A549 treated with DMSO at 1 μM for 4 hours (cell line): ENCODE measurements at places on chromosomes 5 and 9. TPM values are rescaled to one million over a fixed set of nuclear protein-coding genes. Genes with fewer than 3 reads are reported as not detected.

FAF2 gene
- 49.5 to 54.6 TPM (median 53.4 TPM) in 5 replicates for total RNA-seq

GRXCR2 gene
- total RNA-seq, result not detected in 5 replicates

NR5A1 gene
- total RNA-seq, result 0.05 to 0.10 TPM (median 0.07 TPM) in 5 replicates

FBP2 gene
- total RNA-seq, result not detected in 5 replicates

C5orf58 gene
- total RNA-seq, result not detected in 5 replicates

SPINK6 gene
- total RNA-seq, result 0.32 to 0.76 TPM (median 0.48 TPM) in 5 replicates

SPATA31A3 gene
- total RNA-seq, result not detected in 5 replicates

SHISAL2B gene
- not detected in 5 replicates for total RNA-seq

TAF11L9 gene
- total RNA-seq, result not detected in 5 replicates

BSPRY gene
- 0.04 to 0.07 TPM (median 0.05 TPM) in 3 of 5 replicates, not detected in the others for total RNA-seq

ACOT12 gene
- total RNA-seq, result 0.06 TPM in 1 of 5 replicates, not detected in the others

SLC23A1 gene
- total RNA-seq, result 1.0 to 1.5 TPM (median 1.1 TPM) in 5 replicates

NEUROG1 gene
- not detected in 5 replicates for total RNA-seq

FYB1 gene
- 12.9 to 18.3 TPM (median 17.1 TPM) in 5 replicates for total RNA-seq

PCSK1 gene
- total RNA-seq, result 0.36 to 0.57 TPM (median 0.50 TPM) in 5 replicates

FRRS1L gene
- 0.15 to 0.76 TPM (median 0.20 TPM) in 5 replicates for total RNA-seq

PLPP7 gene
- 0.07 TPM in 1 of 5 replicates, not detected in the others for total RNA-seq

LAMC3 gene
- 1.1 to 2.8 TPM (median 2.0 TPM) in 5 replicates for total RNA-seq

TMEM215 gene
- total RNA-seq, result not detected in 5 replicates

FUT7 gene
- 0.12 TPM in 1 of 5 replicates, not detected in the others for total RNA-seq

HRH2 gene
- 0.49 to 0.89 TPM (median 0.79 TPM) in 5 replicates for total RNA-seq

ZDHHC12 gene
- total RNA-seq, result 66.4 to 91.1 TPM (median 77.5 TPM) in 5 replicates

SLC46A2 gene
- total RNA-seq, result not detected in 5 replicates

PRDM9 gene
- total RNA-seq, result not detected in 5 replicates

SLC4A9 gene
- not detected in 5 replicates for total RNA-seq

TMEFF1 gene
- 0.69 to 1.5 TPM (median 1.1 TPM) in 5 replicates for total RNA-seq

GLRA1 gene
- total RNA-seq, result not detected in 5 replicates

MEGF10 gene
- not detected in 5 replicates for total RNA-seq

SPAG8 gene
- total RNA-seq, result 0.24 to 0.70 TPM (median 0.46 TPM) in 4 of 5 replicates, not detected in the other

WNK2 gene
- 3.8 to 8.6 TPM (median 6.4 TPM) in 5 replicates for total RNA-seq

ADAMTS13 gene
- 0.49 to 0.82 TPM (median 0.52 TPM) in 5 replicates for total RNA-seq

SLC27A6 gene
- 0.03 TPM in 1 of 5 replicates, not detected in the others for total RNA-seq

ADRA1B gene
- 8.1 to 11.7 TPM (median 10.3 TPM) in 5 replicates for total RNA-seq

ZDHHC11 gene
- total RNA-seq, result 11.1 to 22.4 TPM (median 18.3 TPM) in 5 replicates

RC3H2 gene
- total RNA-seq, result 19.5 to 28.0 TPM (median 23.8 TPM) in 5 replicates

ZNF879 gene
- 0.39 to 0.85 TPM (median 0.62 TPM) in 5 replicates for total RNA-seq

RNF145 gene
- 131 to 164 TPM (median 139 TPM) in 5 replicates for total RNA-seq

LHX3 gene
- total RNA-seq, result 0.05 to 0.13 TPM (median 0.09 TPM) in 5 replicates

GAS1 gene
- 0.05 to 0.08 TPM (median 0.06 TPM) in 4 of 5 replicates, not detected in the other for total RNA-seq

DNAJA1 gene
- 225 to 313 TPM (median 296 TPM) in 5 replicates for total RNA-seq

SPATA31C1 gene
- total RNA-seq, result not detected in 5 replicates

PTPN3 gene
- 13.5 to 18.5 TPM (median 16.0 TPM) in 5 replicates for total RNA-seq

ADAMTS2 gene
- total RNA-seq, result 0.07 to 0.18 TPM (median 0.11 TPM) in 5 replicates

SPATA6L gene
- total RNA-seq, result 1.5 to 2.5 TPM (median 2.1 TPM) in 5 replicates

C5orf52 gene
- total RNA-seq, result not detected in 5 replicates

FOXD4L5 gene
- 0.06 to 0.10 TPM in 2 of 5 replicates, not detected in the others for total RNA-seq

SHOC1 gene
- total RNA-seq, result 0.07 TPM in 1 of 5 replicates, not detected in the others

FANCG gene
- total RNA-seq, result 35.8 to 58.3 TPM (median 55.3 TPM) in 5 replicates

NSG2 gene
- 0.05 TPM in 1 of 5 replicates, not detected in the others for total RNA-seq

UAP1L1 gene
- 10.5 to 16.3 TPM (median 11.5 TPM) in 5 replicates for total RNA-seq

MVB12B gene
- total RNA-seq, result 7.0 to 9.0 TPM (median 7.9 TPM) in 5 replicates

DMRTA1 gene
- total RNA-seq, result 0.94 to 1.2 TPM (median 1.1 TPM) in 5 replicates

TMEM174 gene
- total RNA-seq, result not detected in 5 replicates

CAPSL gene
- not detected in 5 replicates for total RNA-seq

FAM169A gene
- 4.8 to 9.2 TPM (median 7.2 TPM) in 5 replicates for total RNA-seq

AFAP1L1 gene
- total RNA-seq, result 4.7 to 6.7 TPM (median 5.7 TPM) in 5 replicates

TAF11L13 gene
- not detected in 5 replicates for total RNA-seq

SPATA31E1 gene
- total RNA-seq, result 0.04 TPM in 1 of 5 replicates, not detected in the others

RUSC2 gene
- total RNA-seq, result 22.2 to 25.9 TPM (median 23.8 TPM) in 5 replicates
